ENCODE measurements at places on chromosomes 12 and 14.

DNA sequence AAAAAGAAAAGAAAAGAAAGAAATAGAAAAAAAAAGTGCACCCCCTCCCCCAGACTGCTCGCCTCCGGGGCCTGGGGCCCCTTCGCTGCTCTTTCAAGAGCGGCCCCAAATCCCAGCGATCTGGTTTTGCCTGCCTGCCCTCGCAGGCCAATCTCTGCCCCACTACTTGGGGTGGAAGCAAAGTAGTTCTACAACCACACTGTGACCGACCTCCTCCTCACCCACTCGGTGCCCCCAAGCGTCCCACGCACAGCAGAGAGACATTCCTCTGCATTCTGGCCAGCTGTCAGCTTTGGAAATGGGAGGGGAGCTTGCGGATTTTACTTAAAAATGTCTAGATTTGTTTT is 2.4 kb upstream of the TBX3 start:
- no peak for DNase-seq

DNA sequence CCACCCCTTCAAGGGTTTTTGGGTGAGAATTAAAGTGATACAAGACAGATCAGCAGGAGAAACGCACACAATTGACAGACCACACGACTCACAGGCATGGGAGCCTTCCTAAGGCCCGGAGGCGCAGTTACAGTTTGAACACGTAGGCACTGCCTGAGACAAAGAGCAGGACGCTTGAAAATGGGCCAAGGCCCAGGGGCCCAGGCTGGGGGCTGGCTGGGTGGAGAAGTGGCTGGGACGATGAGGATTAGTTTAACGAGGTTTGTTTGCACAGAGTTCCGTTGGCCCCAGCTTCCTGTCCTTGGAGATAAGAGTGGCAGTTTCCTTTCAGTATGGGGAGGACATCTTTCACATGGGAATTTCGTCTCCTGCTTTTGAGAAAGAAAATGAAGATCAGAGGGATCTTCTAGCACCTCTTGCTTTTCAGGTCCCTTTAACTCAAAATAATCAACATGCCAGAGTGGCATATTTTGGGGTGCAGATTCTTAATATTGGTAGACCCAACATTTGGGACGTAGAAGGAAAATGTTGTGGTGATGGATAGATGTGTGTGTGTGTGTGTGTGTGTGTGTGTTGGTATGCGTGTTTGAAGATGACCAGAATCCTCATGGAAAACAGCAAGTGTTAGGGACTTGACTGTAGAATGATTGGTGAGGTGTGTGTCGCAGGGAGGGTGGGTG is 44.6 kb downstream of the DLK1 start:
- no peak for DNase-seq

DNA sequence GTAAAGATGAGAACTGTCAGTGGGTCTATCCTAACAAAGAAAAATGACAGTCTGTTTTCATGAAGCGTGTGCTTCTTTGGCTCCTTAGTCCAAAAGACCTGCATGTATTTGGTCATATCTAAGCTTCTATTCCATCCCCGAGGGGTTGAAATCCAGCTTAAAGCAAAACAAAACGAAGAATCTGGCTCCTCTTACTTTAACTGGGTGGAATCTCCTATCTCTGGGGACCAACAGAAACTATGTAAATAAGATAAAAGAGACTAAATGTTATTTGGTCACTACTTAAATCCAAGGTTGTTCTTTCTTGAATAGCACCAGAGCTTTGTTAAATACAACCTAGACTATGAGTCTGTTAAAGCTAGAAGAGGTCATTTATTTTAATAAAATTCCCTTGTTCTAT is 9.4 kb downstream of the IGF1 start:
- no peak for DNase-seq

- DNase-seq: no peak
Observed at GRCh38 chr14:68535404-68536017, 257.4 kb downstream of the ZFP36L1 start.

GRCh38 chr12:26622601-26623000 is 210.4 kb downstream of the ITPR2 start:
- no peak for DNase-seq

DNA sequence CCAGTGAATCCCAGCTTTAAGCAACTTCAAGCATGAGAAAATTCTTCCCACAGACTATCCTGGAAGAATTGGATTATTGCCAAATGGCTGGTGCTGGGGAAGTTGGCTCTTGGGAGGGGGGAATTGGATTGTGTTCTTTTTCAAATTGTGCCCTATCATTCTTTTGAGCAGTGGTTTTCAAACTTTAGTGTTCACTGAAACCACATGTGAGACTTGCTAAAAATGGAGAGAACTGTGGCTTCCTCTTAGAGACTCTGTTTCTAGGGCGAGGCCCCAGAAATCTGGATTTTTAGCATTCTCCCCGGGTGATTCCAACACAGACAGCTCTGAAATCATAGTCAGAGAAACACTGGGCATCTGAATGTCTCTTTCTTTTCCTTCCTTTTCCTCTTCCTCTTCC is 14.3 kb upstream of the OTUB2 start:
- DNase-seq: peak; percentile 9

- no peak for DNase-seq
Observed at GRCh38 chr14:45947830-45948229, 694.8 kb upstream of the MIS18BP1 start.

DNA sequence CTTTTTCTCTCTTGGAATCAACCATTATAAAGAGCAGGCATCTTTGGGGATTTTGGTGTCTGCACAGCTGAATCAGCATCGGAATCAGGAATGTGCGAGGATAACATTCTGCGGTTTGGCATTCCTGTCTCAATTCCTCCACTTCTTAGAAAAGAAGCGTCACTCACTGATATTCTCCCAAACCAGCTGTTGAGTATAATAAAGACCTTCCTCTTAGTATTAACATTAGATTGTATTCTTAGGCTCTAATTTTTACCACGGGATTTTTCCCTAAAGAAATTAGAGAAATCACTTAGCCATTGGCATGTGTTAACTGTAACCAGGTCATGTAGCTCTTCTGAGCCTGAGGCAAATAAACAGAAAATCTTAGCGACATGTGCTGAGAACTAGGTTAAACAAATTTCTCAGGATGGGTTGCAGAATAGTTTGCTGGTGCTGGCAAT is 128.7 kb downstream of the TMX1 start:
- DNase-seq: no peak

GRCh38 chr12:115964626-115965025 is 312.9 kb downstream of the MED13L start:
- DNase-seq: no peak

DNA sequence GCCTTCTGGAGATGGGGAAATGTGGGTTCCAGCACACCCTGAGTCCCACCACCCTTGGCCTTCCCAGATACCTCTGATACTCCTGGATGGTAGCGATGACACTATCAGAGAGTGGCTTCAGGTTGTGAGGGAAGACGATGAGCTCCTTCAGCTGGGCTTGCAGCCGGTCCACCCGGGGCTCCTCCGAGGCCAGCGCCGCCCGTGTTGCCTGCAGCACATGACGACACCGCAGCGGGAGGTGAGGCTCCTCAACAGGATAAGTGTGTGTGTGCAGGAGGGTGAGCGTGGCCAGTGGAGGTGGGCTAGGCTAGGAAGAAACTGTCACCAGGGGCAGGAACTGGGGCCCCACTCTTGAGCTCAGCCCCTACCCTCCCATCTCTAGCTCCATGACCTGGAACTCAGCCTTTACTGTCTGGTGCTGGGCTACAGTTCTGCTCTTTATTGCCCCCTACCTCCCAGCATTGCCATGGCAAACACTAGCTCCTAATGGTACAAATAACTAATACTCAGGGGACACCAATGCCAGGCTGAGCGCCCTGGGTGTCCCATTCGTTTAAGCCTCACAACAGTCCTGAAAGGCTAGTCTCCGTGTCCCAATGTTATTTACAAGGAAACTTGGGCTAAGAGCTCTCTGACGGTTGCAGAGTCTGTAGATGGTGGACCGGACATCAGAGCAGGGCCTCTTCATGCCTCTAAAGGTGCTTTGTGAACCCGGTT is 64.1 kb downstream of the SYNE3 start:
- no peak for DNase-seq

GRCh38 chr12:45730348-45731189 is 1.1 kb downstream of the ARID2 start:
- peak; percentile 78 for DNase-seq

- no peak for DNase-seq
Observed at GRCh38 chr14:103735815-103736545, 20.4 kb downstream of the ZFYVE21 start.
